ENCODE measurements at places on chromosomes 1 and 21.

DNA sequence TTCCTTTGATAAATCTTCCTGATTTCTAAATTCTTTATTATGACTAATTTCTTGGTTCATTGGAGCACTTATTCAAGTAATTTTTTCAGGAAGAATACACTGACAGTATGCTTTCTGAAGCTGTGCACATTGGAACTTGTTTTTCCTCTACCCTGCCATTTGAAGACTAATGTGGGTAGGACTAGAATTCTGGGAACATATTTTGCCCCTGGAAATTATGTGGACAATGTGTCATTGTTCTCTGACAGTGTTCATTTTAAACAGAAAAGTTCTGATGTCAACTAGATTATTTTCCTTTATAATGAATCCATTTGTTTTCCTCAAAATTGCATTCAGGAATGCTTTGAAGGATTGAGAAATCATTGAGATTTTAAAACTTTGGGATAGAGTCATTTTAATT lies 34.8 kb upstream of the ST6GALNAC5 start:
- no peak for DNase-seq

- DNase-seq = no peak
These were observed 163.4 kb downstream of the TRIM33 start for GRCh38 chr1:114347431-114348209.

- no peak for DNase-seq
These were observed 33.9 kb upstream of the CAMK1G start for GRCh38 chr1:209549443-209550205.

- DNase-seq = no peak
These were observed 10.3 kb downstream of the LMNA start for GRCh38 chr1:156124557-156125483.

DNA sequence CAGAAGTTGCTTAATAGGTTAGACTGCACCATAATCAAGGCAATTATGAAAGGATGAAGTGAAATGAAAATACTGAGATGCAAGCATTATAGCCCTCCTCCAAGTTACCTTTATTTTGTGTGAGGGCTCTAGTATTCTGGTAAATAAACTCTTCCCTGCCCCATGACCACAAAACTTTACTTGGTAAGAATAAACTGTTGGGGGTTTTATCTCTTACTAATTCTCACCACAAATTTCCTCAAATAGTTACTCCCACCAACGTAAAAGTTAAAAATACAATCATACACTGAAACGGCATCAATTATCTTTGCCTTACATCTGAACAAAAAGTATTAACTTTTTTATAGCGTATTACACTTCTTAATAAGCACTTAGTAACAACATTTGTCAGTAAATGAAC lies 29.5 kb downstream of the C21orf91 start:
- DNase-seq = no peak

- DNase-seq = no peak
These were observed 3.5 kb downstream of the CELA2A start for GRCh38 chr1:15459771-15460707.

DNA sequence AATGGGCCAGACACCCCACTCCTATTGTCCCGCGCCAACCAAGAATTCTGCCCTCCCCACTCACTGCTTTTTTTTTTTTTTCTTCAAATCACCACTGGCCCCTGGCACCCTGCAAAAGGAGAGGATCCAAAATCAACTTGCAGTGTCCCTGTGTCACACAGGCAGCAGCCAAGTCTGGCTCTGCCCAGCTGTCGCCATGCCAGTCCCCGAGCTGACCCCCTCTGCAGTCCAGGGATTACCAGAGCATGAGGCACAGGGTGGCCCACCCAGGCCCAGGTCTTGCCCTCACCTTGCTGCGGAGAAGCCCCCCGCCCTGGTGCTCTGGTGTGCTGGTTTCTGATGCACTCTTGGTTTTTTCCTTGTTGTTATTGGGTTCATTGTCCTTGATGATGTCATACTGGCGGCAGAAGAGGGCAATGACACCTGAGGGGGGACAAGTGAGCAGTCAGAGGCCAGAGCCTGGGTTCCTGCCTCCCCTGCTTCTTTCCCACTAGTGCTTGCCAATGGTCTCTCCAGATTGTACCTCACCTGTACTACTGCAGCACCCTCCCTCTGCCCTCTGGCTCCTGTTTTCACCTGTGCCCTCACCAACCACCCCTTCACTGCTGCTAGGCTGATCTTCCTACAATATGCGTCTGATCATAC lies 6.2 kb downstream of the FNDC5 start:
- no peak for DNase-seq

DNA sequence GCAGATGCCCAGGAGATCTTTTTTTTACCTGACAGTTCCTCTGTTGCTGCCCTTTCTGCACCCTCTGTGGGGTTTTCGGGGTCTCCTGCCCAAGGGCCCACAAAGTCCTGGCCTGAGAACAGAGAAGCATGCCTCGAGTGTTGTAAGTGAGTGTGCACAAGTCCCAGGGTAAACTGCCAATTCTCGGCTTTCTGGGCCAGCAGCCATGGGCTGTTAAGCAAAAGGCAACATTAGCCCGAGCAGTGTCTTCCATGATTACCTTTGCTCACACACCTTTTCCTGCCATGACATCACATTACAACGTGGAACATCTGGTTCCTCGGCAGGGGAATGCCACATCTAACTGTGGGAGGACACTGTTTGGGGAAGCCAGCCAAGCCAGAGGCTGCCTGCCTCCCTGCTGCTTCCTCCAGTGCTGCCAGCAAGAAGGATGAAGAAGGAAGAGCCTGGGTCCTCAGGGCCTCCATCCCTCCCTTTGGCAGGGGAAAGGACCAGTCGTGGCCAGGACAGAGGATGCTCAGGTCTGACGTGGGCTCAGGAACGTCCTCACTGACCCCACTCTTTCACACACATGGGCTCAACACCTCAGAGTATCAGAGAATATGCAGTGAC lies 485.9 kb downstream of the OMA1 start:
- DNase-seq = no peak

DNA sequence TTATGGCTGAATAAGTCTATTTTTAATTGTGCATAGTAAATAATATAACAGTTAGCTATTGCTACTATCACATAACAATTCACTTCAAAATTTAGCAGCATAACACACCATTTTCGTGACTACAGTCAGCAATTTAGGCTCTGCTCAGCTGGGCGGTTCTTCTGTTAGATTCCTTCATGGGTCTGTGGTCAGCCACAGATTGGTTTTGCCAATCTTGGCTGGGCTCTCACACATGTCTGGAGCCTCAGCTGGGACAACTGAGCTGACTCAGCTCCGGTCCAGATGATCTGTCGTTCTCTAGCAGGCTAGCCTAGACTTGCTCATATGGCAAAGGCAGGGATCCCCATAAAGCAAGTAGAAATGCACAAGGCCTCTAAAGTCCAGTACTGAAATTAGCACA lies 15.1 kb upstream of the CDC42BPA start:
- no peak for DNase-seq

- no peak for DNase-seq
These were observed 1.8 kb downstream of the CTTNBP2NL start for GRCh38 chr1:112397841-112398240.

GRCh38 chr1:219927956-219928790 lies at the start of gene SLC30A10:
Gene SLC30A10 (minus strand): TSS chr1:219928557. CDS start chr1:219928440, 117 bp downstream.
- DNase-seq = no peak

DNA sequence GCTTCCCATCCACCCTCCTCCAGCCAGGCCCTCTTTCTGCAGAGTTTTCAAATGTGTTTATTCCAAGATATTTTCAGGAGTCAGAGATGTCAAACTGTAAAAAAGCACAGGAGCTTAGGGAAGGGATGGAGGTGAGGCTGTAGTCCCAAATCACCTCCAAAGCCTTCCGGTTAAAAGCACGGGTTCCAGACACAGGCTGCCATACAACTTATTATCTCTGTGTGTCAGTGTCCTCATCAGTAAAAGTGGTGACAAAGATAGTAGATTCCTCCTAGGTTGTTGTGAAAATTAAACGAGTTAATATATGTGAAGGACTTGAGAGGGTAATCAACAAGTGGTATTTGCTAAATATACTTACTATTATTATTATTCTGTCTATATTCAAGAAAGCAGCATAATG lies 15.1 kb downstream of the S100A7A start:
- DNase-seq = no peak

DNA sequence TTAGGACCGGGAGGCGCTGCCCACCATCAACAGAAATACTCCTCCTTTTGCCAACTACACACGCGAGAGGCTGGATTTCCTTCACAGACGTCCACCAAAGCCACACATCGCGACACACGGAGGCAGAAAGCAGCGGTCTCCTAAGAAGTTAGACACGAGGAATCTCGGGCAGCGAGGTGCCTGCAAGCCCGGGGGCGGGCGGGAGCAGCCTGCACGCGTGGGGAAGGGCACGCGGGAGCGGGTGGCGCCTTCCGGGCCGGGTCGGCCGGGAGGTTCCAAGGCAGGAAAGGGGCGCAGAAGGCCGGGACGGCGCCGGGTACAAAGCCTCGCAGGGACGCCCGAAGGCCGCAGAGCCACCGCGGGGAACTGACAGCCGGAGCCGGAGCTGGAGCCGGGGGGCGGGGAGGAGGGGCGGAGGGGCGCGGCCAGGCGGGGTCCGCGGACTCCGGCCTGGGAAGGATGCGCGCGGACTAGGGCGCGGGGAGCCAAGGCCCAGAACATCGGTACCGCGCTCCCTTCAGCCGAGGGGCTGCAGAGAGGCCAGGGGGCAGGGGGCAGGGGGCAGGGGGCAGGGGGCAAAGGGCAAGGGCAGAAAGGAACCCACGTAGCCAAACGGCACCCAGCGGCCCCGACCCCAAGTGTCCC lies 722 bp downstream of the NPHP4 start:
- peak; percentile 21 for DNase-seq

DNA sequence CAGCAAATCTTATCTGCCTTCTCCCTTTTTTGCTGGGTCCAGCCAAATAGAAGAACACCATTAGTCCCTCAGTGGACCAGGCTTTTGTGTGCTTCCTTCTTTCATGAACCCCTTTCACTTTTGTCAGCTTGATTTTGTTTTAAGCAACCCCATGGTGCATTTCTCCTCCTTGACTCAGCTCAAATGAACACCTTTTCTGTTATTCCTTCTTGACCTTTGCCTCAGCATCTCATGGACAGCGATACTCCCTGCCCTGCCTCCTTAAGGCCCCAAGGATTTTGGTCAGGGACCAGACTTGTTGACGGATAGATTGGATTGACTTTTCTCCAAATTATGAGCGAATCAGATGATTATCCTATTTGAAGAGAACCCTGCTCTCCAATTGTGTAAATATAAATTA lies 356.6 kb upstream of the USP24 start:
- no peak for DNase-seq

GRCh38 chr1:232383455-232384123 lies 246.3 kb downstream of the SIPA1L2 start:
- DNase-seq = no peak

GRCh38 chr1:166843322-166843721 lies 4.0 kb downstream of the POGK start:
- no peak for DNase-seq

DNA sequence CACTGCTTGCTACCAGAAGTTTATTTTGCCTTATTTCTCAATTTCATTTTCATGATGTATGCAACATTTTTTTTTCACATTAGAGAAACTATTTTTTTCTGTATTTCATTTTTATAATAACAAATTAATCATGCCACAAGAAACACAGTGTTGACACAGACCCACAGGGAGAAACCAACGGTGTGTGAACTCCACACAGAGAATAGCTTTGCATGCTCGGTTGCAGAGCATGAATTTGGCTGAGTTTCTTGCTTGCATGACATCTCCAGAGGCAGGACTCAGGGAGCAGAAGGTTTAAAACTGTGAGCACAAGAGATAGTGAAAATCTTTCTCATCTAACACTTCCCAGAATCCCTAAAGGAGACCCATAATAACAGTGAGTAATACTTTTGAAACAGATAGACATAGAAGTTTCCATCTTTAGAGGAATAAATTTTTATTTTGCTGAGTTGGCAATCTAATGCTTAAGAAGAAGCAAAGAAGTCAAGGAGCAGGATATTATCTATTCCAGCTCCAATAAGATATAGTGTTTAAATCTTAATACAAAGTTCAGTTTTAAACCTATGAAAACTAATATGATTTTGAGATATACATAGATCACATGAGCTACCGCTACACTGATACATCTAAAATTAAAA lies 890.9 kb downstream of the MRPL39 start:
- no peak for DNase-seq

DNA sequence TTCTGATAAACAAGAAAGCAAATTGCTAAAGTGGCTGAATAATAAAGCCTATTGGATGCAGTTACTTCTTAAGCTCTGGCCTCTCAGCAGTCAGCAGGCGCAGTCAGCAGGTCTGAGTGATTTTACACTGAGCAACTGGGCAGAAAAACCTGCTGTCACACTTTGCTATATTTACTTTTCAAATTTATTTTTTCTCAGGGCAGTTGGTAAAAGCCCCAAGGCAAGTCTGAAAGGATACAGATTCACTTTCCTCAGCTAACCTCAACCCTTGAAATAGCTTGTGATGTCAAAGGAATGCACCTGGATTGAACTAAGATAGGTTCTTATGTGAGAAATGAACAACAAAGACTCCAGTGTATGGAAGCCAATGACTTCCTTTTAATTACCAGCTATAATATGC lies 34.0 kb downstream of the ATP5PF start:
- DNase-seq = no peak

GRCh38 chr1:33471416-33471815 lies 1.0 kb upstream of the ZSCAN20 start:
- DNase-seq = no peak

GRCh38 chr1:206584683-206585082 lies 27.6 kb downstream of the EIF2D start:
- no peak for DNase-seq

GRCh38 chr1:234962340-234962989 lies 166.2 kb downstream of the TOMM20 start:
- DNase-seq = no peak

GRCh38 chr1:116231752-116232151 lies 120.6 kb downstream of the MAB21L3 start:
- DNase-seq = no peak

GRCh38 chr1:4653796-4654725 lies at the start of gene AJAP1:
Gene AJAP1 (plus strand): TSS chr1:4654609. CDS start chr1:4655426, 817 bp downstream.
- no peak for DNase-seq

DNA sequence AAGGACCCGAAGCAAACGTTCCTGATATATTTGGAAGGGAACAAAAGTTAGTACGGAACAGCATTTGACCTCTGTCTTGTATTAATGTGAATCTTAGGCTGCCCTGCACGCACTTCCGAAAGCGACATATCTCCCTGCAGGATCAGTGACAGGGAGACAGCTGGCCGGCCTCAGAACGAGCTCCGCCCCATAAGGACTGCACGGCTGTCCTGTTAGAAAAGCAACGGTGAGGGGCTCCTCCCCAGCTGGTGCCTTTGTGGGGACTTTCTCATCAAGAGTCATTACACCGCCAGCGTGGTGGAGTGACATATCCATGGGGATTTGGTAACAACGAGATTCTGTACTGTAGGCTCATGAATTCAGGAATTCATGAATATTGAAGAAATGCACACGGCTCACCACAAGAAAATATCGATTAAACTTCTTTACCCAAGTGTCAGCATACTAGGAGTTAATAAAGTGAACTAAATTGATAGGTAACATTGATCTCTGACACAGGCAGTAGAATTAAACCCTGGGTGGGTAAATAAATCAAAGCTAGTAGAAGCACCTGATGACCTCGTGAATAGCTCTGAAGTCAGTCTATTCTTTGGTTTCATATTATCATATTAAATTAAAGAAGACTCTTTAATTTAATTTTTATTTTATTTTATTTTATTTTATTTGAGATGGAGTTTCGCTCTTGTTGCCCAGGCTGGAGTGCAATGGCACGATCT lies 8.1 kb upstream of the GREM2 start:
- DNase-seq = no peak

Data from stimulated activated CD4-positive, alpha-beta T cell treated with anti-CD3 and anti-CD28 coated beads, Interleukin-15, amount 100 ng/mL, for 1 hour (primary cell).